T-helper 9 cell (primary cell): ENCODE measurements at places on chromosomes 1 and 21.

GRCh38 chr1:53390736-53391135 is 62.9 kb upstream of the LRP8 start:
- no peak for DNase-seq

- DNase-seq: no peak
These were observed 21.6 kb downstream of the MAPKAPK2 start for GRCh38 chr1:206706298-206706791.

GRCh38 chr1:16888860-16889816 is 6.6 kb upstream of the RNU1-2 start:
- peak; percentile 44 for DNase-seq

GRCh38 chr1:93676427-93676826 is 5.2 kb downstream of the BCAR3 start:
- no peak for DNase-seq

GRCh38 chr1:98364544-98364943 is 297.0 kb upstream of the SNX7 start:
- DNase-seq: no peak

- DNase-seq: no peak
These were observed 13.4 kb downstream of the RNASEL start for GRCh38 chr1:182575540-182576149.
